ENCODE measurements at places on chromosomes 4 and X.

DNA sequence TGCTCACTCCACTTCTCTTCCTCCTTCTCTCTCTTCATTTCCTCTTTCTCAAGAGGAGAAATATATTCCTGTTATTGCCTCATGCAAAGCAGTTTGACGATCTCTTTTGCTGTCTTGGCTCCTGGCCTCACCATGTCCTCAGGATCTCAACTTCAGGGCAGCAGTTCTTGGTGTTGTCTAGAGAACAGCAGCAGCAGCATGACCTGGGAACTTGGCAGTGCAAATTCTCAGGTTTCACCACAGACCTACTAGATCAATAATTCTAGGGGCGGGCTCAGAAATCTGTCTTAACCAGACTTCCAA lies 193.4 kb upstream of the EDNRA start:
- no peak for DNase-seq

- no peak for DNase-seq
Observed at GRCh38 chr4:111924696-111925095, 220.6 kb upstream of the FAM241A start.

DNA sequence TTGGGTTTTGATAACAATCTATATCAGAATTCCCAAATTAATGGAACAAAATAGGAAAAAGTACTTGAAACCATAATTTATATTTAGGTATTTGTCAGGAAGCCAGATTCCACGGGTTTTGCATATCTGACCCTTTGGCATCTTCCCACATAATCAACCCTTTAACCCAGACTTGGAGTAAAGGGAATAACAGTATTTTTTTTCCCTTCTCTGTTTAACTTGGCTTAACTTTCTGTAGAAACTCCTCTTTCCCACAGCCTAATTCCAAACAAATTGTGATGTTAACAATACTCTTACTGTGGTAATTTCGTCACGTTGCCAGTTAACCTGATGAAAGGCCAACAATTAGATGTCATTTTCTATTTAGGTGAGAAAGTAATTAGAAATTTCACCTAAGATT lies 49.4 kb upstream of the GUCY1A1 start:
- DNase-seq, result no peak

DNA sequence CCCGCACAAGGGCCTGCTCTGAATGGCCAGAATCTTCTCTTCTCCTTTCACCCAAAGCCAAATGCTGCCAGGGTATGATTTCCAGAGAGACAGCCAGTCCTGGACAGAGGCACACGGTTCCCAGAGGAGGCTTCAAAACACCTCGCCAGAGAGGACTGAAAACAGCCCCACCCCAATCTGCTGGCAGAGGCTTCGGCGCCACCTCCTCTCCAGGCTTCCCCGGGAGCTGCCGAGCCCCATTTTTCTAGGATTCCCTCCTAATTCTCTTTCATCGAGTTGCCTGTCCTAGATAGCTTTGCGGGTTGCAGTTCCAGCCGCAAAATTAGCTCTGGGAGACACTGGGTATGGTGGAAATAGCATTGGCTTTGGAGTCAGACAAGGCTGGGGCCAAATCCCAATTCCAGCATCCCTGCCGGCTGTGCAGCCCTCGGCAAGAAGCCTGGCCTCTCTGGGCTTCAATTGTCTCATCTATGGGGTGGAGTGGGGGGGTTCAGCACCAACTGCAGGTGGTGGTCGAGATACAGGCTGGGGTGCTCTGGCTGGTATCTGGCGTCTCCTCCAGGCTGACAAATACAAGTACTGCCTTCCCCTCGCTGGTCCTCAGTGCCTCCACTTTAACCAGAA lies 22.6 kb downstream of the PPP2R2C start:
- DNase-seq, result no peak

DNA sequence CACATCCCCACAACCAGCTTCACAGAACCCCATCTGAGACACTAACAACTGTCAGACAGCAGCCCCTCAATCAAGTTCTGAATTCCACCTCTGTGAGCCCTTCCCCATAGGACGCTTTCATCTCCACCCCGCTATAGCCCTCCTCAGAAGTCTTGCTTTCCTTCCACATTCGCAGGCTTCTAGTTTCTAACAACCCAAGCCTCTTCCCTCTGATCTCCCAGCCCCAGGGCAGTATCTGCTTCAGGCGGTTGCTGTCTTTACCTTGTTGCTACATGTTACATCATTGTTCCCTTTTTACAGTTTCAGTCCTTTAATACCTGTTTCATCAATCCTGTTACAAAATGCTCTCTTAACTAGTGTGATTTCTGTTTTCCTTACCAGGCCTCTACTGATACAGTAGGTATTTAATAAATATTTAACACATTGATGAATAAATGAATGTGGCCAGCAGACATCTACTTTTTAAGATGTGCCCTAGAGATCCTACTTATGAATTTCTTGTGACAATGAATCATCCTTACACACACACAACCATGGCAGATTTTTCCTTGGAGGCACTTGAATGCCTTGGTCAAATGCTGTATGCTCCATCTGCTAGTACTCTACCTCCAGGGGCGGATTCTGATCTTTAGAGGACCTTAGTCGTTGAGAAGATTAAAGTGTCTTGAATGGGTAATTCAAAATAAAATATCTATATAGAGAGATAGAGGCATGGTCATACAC lies 164.7 kb upstream of the SLIT2 start:
- no peak for DNase-seq

GRCh38 chr4:147078875-147079658 lies 133.4 kb upstream of the TTC29 start:
- DNase-seq, result no peak

- DNase-seq, result no peak
Observed at GRCh38 chr4:108060686-108061321, 71.1 kb downstream of the HADH start.

- DNase-seq, result no peak
Observed at GRCh38 chr4:125732632-125733031, 417.9 kb downstream of the FAT4 start.

DNA sequence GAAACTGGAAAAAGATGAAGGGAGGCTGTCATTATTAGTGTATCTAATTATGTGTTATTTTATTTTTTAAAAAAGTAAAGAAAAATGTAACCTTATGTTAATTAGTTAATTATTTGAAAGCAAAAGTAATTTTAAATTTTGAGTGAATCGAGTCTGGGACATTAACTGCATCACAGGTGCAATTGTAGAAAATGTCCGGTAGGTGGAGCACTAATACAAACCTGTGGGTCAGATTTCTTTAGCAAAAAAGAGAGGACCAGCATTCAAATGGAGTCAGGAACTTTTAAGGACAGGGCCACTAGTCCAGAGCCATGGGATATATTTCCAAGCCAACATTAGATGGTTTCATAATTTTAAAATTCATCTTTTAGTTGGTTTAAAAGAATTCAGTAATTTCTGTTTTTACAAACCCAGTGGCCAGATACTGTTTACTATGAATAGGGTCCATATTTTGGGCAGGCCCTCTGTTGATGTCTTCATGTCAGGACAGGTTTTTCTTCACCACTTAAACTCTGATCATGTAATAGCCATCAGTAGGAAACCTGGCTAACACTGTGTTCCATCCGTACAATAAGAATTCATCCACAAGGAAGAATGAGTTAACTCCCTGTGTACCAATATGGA lies 27.2 kb downstream of the BST1 start:
- DNase-seq, result no peak

DNA sequence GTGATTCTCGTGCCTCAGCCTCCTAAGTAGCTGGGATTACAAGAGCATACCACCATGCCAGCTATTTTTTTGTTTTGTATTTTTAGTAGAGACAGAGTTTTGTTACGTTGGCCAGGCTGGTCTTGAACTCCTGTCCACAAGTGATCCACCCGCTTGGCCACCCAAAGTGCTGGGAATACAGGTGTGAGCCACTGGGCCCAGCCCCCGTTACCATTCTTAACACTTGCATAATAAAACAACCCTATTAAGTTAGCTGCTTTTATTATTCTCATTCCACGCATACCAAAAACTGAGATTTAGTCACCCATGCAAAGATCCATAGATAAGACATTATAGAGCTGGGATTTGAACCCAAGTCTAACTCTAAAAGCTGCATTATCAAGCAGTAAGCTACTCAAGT lies 6.0 kb upstream of the TEX13A start:
- peak; percentile 15 for DNase-seq

- DNase-seq, result no peak
Observed at GRCh38 chr4:35966566-35966965, 277.7 kb downstream of the ARAP2 start.

- DNase-seq, result no peak
Observed at GRCh38 chr4:138816875-138817274, 198.7 kb upstream of the NOCT start.

- DNase-seq, result no peak
Observed at GRCh38 chrX:93977641-93978040, 303.6 kb downstream of the FAM133A start.

- no peak for DNase-seq
Observed at GRCh38 chr4:113604955-113605354, 156.6 kb downstream of the CAMK2D start.

DNA sequence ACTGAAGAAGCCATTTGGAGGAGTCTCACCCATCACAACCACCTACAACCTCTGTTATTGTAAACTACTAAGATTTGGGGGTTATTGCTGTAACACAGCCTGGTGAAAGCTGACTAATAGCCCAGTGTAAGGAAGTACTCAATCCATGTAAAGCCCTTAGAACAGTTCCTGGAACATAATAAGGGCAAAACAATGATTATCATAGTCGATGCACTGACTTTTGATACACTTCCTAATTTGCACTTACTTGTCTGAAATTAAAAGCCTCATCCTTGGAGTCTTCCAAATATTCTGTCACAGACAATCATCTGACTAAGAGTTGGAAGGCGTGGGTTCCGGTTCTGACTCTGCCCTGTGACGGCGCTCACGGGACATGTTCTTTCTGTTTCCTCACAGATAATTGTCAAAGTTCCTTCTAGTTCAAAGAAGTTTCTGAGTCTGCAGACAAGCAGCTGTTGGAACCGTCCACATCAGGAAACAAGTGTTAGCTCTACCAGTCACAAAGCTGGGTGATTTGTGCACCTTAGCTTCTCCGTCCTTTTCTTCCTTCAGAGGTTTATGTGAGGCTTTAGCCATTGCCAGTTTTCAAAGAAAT lies 33.4 kb upstream of the RASGEF1B start:
- DNase-seq, result no peak

GRCh38 chr4:19944251-19944650 lies 307.5 kb upstream of the SLIT2 start:
- no peak for DNase-seq

DNA sequence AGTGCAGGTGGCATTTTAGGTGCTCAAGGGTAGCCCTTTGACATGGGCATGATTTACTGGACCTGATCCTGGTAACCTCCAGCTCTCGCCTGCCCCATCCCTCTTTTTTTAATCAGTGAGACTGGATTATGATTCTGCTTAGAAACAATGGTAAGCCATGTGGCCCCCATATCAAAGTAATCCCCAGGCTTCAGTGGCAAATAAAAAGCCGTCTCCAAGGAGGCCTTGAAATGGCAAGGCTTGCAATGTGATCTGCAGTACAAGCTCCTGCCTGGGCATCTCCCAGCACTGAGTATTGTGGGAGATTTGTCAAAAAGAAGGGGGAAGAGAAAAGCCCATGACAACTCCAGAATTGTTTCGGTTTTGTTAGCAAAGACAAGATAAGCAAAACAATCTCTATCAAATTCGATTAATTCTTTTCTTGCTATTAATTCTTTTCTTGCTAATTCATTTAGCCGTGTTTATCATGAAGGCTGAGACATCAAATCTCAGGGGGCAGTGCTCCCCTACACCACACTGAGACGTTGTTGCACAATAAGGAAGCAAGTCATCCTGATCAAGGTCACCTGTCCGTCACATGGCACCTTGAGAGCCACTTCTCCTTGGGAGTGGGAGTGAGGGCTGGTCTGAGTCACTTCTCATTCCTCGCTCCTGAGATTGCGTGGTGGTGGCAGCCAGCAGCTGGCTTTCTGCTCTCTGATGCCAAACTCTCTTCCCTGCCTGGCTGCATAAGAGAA lies 312.7 kb upstream of the GATB start:
- DNase-seq, result no peak

GRCh38 chrX:123291623-123292022 lies 107.5 kb downstream of the GRIA3 start:
- no peak for DNase-seq

DNA sequence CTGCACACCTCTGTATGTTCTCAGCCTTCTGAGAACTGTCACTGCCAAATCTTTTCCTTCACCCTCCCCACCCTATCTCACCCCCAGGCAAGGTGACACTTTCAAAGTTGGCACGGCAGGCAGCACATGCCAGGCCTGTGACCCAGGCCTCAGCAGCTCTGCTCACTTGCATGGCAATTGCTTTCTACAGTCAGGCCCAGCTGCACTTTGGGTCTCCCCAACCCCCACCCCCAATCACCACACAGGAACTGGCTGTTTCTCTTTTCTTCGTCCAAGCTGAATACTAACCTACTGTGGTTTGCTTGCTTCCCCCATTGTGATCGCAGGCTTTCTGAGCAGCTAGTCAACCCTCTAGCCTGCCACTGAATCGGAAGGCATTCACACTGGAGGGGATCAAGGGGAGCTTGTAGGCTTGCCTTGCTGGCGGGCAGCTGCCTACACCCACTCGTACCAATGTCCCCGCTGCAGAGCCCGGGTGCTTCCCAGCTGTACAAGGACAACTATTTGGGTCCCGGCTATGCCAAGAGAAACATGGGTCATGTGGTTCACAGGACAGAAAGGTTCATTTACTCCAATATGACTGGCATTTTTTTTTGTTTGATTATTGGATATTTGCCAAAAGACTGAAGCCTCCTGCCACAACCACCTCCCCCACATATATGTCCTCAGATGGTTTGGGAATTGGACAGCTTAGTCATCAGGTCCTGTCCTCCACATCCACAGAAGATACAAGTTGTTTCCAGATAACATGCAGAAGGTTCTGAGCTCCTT lies 28.1 kb downstream of the SLC25A43 start:
- DNase-seq, result no peak

- DNase-seq, result no peak
Observed at GRCh38 chr4:165605811-165606210, 227.0 kb downstream of the CPE start.

GRCh38 chr4:110196871-110197528 lies 1.4 kb downstream of the ELOVL6 start:
- no peak for DNase-seq

GRCh38 chr4:92522356-92522755 lies 218.6 kb downstream of the GRID2 start:
- DNase-seq, result no peak

GRCh38 chr4:128858879-128859671 lies 49.6 kb downstream of the JADE1 start:
- no peak for DNase-seq

GRCh38 chr4:116023049-116023448 lies 909.6 kb upstream of the NDST4 start:
- no peak for DNase-seq

GRCh38 chrX:23932046-23932445 lies 24.2 kb downstream of the CXorf58 start:
- DNase-seq, result no peak

DNA sequence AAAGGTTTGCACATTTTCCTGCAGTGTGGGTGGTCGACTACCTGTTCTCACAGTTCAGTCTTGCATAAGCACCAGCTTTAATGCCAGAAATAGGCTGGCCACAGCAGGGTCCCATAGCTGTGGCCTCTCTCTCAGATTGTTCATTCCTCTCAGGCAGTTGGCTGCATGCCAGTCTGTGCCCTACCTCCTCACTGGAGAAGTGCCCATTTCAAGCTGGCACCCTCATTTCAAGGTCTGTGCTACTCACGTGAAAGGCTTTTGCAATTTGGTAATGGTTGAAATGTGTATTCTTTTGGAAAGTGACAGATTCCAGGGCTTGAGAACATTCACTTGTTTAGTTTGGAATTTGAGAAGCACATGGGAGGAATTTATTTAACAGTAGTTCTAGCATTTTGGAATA lies 28.9 kb upstream of the MTMR1 start:
- no peak for DNase-seq
